ENCODE measurements at places on chromosomes 2 and 18.

DNA sequence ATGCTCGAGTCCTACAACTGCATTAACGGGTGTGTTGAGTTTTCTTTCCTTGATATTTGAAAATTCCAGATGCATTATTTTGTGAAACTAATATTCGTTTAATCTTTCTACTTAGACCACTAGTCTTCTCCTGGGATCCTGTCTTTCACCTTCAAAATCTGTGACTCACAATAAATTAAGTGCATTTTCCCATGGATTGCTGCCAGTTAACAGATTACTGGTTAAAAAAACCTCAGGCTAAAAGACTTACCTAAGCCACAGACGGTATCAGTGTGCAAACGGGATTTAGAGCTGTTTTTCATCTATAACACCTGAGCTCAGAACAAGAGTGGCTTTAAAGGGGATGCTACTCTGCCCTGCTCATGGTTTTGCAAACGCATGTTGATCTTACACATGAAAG is 10.2 kb downstream of the FECH start:
- DNase-seq: no peak

DNA sequence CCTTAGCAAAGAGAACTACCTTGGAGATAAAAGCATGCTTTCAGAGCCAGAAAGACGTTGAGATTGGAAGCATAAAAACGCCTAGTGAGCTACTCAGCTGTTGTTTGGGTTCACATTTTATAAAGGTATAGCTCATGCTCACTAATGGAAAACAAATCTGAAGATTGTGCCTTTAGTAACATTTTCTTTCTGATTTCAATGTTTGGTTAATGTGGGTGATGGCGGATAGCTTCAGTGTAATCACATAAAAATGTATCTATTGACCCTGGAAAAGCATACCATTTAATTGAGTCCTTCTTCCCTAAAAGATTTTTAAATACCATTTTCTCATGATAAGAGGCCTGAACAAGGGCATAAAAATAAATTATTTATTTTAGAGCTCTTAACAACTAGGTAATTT is 73.4 kb downstream of the DTNA start:
- DNase-seq: no peak

DNA sequence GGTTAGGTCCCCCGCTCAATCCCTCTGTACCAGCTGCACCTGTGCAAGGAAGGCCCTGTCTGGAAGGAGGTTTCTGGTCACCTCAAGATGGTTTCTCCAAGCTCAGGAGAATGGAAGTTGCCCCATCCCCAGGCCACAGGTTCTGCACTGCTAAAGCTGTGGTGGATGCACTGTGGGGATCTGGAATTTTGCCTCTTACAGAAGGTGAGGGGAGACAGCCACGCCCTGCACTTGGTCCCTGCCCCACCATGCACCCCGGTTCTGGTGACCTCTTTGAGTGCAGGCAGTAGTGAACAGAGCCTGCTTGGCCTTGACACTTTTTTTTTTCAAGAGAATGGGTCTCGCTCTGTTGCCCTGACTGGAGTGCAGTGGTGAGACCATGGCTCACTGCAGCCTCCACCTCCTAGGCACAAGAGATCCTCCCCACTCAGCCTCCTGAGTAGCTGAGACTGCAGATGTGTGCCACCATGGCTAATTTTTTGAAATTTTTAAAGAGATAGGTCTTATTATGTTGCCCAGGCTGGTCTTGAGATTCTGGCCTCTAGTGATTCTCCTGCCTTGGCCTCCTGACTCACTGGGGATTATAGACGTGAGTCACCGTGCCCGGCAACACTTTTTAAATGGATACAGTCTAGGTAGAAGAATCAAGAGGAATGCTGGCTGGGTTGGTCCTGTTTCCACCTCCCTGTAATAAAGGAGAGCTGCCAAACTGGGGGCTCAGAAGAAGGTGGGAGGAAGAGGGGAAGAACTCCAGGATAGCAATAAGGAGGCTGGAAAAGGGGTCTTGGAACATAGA is 5.8 kb upstream of the NT5DC4 start:
- peak; percentile 76 for DNase-seq

GRCh38 chr2:174074831-174075230 is 109.7 kb upstream of the SP3 start:
- no peak for DNase-seq

GRCh38 chr2:220959391-220959802 is 612.7 kb downstream of the EPHA4 start:
- DNase-seq: no peak

DNA sequence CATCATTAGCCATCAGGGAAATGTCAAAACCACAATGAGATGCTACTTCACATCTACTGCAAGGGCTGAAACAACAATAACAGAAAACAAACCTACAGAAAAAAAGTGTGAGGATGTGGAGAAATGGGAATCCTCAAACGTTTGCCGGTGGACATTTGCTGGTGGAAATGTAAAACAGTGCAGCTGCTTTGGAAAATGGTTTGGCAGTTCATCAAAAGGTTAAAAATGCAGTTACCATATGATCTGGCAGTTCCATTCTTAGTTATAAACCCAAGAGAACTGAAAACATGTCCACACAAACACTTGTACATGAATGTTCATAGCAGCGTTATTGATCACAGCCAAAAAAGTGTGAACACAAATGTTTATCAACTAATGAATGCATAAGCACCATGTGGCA is 44.2 kb downstream of the PROC start:
- DNase-seq: no peak
